ENCODE measurements at places on chromosomes 7 and 10.
A peak's percentile ranks its signal among the peaks of the same experiment; 100 is the strongest.

DNA sequence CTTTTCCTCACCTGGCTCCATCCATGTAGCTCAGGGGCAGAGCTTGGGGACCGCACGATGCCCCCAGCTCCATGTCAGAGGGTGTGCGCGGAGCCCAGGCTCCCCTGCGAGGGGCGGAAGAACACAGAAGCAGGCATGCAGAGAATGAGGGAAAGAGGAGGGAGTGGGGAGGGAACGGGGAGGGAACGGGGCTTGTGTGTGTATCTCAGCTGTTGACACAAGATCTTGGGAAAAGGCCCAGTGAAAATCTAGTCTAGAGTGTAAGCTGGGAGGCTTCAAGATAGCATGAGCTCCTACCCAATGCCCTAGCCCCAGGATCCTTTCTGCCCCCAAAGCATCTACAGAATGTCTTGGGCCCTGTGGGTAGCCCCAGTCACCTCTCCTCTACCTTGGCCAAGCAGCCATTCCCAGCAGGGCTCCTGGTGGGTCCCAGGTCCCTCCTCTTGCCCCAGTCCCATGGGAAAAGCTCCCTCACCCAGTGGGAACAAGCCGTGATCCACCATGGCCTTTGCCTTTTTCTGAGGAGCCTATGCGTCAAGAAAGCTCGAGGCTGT lies 25.1 kb upstream of the NDST2 start:
- no peak for DNase-seq

DNA sequence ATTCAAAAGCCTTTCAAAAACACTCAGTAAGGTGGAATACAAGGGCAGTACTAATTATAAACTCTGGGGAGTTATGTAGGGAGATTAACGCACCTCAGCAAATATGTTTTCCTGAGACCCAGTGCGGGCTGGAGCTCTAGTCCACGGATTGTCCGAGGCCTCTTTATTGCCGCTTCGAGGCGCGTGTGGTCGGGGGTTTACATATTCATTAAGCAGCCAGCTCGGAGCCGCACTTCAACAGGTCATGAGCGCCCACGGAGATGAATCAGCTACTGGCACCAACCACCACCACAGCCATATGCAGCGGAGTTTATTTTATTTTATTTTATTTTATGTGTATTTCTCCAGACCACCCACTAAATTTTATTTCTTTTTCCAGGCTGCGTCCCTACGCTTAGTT lies 195.9 kb upstream of the ADARB2 start:
- no peak for DNase-seq

- no peak for DNase-seq
Measured at GRCh38 chr7:17985473-17986239, 42.0 kb downstream of the PRPS1L1 start.

- DNase-seq: no peak
Measured at GRCh38 chr10:93445097-93445960, 36.8 kb downstream of the MYOF start.

DNA sequence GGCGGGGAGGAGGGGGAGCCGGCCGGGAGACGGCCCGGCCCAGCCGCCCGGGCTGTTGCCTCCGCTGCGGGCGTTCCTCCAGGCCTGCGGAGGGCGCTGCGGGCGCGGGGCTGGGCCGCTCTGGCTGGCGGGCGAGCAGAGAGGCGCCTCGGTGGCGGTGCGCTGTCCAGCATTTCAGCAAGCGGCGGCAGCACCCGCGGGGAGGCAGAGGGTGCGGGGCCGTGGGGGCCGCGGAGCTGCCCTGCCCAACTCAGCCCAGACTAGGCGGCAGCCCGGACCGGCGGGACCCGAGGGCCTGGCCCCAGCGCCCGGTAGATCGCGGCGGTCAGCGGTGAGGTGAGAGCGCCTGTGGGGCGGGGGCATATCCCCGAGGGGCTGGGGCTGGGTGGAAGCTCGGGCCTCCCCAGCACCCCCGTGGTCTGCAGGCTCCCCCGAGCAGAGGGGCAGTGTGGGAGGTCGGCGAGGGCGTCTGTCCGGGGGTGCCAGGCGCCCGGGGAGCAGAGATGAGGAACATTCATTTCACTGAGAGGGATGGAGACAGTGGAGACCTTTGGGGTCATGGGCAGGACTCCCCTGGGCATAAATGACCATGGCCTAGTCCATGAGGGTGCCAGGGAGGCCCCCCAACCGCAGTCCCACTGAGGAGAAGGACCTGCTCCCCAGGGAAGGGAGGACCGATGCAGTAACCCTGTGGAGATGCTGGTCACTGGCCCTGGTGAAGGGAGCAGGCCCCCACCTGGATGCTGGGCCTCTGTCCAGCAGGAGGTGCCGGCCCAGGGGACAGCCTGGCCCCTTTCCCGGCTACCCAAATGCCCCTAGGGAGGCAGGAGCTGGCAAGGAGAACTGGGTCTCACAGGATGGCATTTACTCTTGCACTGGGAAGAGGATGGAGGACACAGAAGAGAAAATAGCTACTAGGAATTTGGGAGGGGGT lies at the start of gene SRRM3:
Gene SRRM3, plus strand, starts transcription at position 165 of the 934 bp plus-strand sequence. CDS start 33,171 bp downstream, outside the sequence.
- DNase-seq: peak; percentile 70

DNA sequence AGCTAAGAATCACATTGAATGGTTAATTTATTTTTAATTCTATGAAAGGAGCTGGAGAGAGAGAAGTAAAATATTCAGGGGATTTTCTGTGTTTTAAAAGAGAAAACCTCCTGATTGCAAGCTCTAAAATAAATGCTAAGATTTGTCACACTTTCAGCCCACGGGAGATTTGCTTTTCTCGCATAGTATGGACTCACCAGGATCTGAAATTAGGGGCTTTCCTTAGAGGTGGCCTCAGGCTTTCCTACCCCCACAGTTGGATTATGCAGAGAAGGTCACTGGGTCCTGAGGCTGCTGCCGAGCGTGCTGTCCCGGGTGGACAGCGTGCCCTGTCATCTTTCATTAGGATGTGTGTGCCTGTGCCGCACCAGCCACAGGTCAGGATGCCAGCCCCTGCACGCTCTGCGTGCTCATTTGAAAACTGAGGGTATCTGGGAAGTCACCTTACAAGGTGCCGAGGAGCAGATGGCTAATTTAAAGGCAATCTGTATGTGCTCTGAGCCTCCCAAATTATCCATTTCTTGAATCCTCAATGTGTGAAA lies 258.8 kb downstream of the CELF2 start:
- no peak for DNase-seq

GRCh38 chr7:24956021-24956420 lies 24.0 kb downstream of the OSBPL3 start:
- no peak for DNase-seq

DNA sequence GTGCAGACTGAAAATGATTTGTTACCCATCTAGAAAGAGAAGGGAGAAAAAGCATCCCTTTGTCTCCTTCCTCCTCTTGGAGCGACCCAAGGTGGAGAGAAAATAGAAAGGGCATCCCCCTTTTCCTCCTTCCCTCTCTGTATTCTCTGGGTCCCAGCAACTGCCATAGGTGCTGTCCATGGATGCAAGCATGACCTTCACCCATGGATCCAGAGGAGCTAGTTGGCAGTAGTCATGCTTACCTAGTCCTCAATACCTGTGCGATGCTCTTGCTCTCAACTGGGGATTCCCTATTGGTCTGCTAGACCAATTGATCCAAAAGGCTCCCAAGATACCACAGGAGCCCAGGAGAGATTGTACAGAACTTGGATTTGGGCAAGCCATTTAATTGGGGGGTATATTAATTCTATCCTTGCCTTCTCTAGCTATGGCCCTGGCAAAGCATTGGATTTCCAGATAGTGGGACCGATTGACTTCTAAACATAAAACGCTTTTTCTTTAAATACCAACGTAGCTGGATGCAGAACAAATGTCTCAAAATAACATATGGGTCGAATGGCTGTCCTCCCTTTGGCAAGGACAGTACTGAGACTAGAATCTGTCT lies 547.8 kb upstream of the IGFBP3 start:
- no peak for DNase-seq

- DNase-seq: no peak
Measured at GRCh38 chr10:58451193-58451889, 61.3 kb upstream of the BICC1 start.

DNA sequence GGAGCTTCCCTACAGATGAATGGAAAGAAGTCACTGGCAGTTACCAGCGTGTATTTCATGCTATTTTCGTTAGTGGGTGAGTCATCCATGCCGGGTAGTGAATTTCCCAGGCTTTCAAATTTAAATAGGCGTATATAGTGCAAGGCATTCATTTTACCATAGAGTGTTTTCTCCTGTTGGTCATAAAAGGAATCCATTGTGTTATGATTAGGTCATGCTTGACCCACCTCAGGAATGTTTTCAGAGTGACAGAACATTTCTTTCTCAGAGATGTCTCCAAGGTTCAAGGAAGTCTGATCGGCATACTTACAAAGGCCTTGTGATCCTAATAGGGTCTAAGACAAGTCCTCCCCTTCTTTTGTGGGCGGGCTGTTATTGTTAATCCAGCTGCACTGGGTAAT lies 110.7 kb downstream of the AKR1D1 start:
- DNase-seq: no peak

- DNase-seq: no peak
Measured at GRCh38 chr7:70355198-70356020, 757.1 kb downstream of the AUTS2 start.

DNA sequence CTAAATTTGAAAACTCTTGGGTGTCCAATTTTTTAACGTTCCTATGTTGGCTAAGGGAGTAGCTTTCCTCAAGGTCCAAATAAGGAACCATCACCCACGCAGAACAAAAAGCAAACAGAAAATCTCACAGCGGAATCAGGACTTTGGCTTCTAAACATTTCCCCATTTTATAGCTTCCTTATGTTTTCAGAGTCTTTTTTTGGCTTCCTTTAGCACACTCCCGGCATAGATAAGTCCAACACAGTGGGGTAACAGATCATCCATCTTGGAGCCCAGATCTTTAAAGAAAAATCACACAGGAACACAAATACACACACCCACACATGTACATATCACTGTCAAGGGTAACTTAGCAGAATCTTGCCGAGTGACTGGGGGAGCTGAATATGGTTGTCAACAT lies 4.2 kb upstream of the TCF7L2 start:
- DNase-seq: no peak

DNA sequence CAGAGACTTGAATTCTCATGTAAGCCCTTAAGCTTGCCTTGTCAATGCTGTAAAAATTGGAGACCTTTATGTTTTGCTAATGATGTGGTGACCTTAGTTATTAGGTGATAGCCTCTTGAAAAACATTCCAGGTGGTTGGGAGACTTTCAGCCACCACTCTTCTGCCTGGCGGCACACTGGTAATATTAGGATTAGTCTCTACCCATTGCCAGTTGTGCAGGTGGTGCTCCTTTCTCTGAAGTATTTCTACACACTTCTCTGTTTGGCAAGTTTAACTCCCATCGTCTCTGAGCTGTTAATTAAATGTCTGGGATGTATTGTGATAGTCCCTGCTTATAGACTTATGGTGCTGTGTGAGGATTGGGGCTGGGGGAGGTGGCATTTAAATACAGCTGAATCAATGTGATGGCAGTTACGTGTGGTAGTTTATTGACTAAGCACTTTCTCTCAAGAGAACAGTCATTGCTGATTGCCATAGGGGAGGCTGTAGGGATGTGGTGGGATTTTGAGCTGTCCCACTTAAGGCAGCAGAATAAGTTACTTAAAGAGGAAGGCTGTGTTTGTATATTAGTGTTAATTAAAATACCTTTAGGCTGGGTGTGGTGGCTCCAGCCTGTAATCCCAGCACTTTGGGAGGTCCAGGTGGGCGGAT lies 61.7 kb downstream of the DAGLB start:
- no peak for DNase-seq

DNA sequence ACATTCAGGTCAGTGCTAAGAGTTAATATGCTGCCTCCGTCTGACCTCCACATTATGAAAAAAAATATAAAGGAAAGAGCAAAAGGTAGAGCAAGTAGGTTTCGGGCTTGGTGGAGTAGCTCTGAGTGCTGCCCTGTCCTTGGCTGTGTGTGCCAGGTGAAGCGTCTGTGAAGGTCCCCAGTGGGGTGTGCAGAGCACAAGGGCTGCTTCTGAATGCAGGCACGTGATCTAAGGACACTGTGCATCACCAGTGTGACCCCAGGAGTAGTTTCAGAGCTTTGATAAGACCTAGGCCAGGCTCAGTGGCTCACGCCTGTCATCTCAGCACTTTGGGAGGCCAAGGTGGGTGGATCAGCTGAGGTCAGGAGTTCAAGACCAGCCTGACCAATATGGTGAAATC lies 36.0 kb downstream of the KLF6 start:
- DNase-seq: no peak

GRCh38 chr10:1114315-1114714 lies 58.1 kb downstream of the WDR37 start:
- DNase-seq: no peak

- DNase-seq: no peak
Measured at GRCh38 chr7:22174574-22174953, 182.4 kb downstream of the RAPGEF5 start.

DNA sequence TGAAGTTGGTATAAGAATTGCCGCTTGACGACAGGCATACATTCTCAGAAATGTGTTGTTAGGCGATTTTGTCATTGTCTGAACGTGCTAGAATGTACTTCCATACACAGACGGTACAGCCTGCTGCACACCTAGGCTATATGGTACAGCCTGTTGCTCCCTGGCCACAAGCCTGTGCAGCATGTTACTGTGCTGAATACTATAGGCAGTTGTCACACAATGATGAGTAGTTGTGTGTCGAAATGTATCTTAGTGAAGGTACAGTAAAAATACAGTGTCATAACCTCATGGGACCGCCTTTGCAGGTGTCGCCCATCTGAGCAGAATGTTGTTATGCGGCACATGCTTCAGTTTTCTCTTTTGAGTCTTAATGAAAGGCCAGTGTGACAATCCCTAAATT lies 66.5 kb downstream of the SHH start:
- DNase-seq: no peak

GRCh38 chr10:76902949-76903348 lies 734.7 kb downstream of the KCNMA1 start:
- DNase-seq: no peak

- no peak for DNase-seq
Measured at GRCh38 chr7:134931487-134931886, 54.8 kb upstream of the AGBL3 start.

- DNase-seq: no peak
Measured at GRCh38 chr7:24902276-24902675, 77.7 kb downstream of the OSBPL3 start.

DNA sequence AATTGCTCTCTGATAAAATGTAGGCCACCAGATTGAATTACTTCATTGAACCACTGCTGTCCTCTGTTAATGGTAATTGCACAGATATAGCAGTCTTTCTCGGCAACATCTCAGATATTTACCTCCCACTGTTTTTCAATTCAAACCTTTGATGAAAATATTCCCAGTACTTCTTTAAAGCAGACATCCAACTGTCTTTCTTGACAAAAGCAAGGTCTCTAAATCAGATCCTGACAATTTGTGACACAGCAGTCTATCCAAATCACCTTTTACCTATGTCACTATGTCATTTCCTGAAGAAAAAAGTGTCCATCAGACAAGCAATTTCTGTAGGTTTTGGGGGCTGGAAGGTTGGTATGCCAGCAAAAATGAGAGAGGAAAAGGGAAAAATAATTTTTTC lies 555.7 kb downstream of the AUTS2 start:
- DNase-seq: no peak

DNA sequence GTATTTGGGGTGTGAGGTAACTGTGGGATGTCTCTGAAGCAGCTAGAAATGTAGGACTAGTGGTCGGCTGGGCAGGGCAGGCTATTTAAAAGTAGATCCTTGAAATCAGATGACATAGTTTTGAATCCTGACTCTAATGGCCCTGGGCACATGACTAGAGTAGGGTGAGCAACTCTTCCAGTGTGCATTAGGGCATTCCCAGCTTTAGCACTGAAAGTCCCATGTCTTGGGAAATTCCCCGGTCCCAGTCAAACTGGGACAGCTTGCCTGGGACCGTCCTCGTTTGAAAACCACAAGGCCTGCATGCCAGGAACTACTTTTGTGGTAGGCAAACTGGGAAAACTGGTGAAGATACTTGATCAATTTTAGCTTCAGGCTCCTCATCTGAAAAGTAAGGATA lies 255.3 kb downstream of the PTEN start:
- DNase-seq: no peak

All from stimulated activated CD8-positive, alpha-beta memory T cell treated with anti-CD3 and anti-CD28 coated beads, Interleukin-15, amount 100 ng/mL, for 24 hours (primary cell).